ENCODE measurements at places on chromosomes 16 and 17. TPM values are rescaled to one million over a fixed set of nuclear protein-coding genes. Genes with fewer than 3 reads are reported as not detected.

The KCTD13 gene
- 13.0 TPM for total RNA-seq

GRCh38 chr16:794853-795466 lies 5.6 kb downstream of the GNG13 start:
- no peak overlapping the region for H3K4me3 ChIP-seq
- H3K27me3 ChIP-seq, result no peaks in the 10 kb centered on the region
- H3K27ac ChIP-seq, result no peak overlapping the region
- no peak for DNase-seq
- H3K4me1 ChIP-seq, result 0 out of 2 replicates have a peak, but pooled peaks cover under 1% of the 10 kb centered on the region
- H3K36me3 ChIP-seq, result no peaks in the 10 kb centered on the region

DNA sequence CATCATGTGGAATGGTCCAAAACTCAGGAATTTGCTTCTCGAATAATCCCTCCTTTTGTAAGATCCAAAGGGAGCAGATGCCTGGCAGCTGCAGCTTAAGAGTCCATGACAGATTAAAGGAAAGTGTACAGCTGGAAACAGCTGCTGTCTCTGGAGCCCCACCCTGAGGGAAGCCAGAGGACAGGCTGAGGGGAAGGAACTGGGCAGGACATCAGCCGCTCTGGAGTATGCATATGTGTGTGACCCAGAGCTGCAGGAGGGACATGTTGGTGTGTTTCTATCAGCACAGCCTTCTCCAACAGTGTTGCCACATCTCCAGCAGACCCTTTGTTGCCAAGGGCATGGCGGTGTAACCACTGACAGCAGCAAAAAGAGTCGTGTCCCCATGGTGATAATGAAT lies 46.2 kb downstream of the CYB561 start:
- H3K27ac ChIP-seq, result no peak overlapping the region
- no peaks in the 10 kb centered on the region for H3K4me1 ChIP-seq
- H3K36me3 ChIP-seq, result no peaks in the 10 kb centered on the region
- no peak for DNase-seq
- no peaks in the 10 kb centered on the region for H3K27me3 ChIP-seq

The FADS6 gene
- 3.1 TPM for total RNA-seq

The CEP295NL gene
- total RNA-seq, result 1.7 TPM

DNA sequence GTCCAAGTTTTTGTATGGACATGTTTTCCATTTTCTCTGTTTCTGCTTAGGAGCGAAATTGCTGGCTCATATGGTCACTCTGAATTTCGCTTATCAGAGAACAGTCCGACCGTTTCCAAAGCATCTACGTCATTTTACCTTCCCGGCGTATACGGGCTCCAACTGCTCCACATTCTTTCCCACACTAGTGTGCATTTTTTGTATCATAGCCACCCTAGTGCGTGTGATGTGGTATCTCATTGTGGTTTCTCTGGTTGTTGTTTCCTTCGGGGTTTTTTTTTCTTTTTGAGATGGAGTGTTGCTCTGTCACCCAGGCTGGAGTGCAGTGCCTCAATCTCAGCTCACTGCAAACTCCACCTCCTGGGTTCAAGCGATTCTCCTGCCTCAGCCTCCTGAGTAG lies 31.0 kb upstream of the BHLHA9 start:
- H3K4me3 ChIP-seq, result no peak overlapping the region
- no peaks in the 10 kb centered on the region for H3K4me1 ChIP-seq
- no peak overlapping the region for H3K27ac ChIP-seq
- no peaks in the 10 kb centered on the region for H3K27me3 ChIP-seq
- H3K36me3 ChIP-seq, result no peaks in the 10 kb centered on the region

- H3K27me3 ChIP-seq, result no peaks in the 10 kb centered on the region
- DNase-seq, result no peak
- H3K4me1 ChIP-seq, result no peaks in the 10 kb centered on the region
- H3K36me3 ChIP-seq, result no peaks in the 10 kb centered on the region
These were observed 274.9 kb downstream of the HAPSTR1 start for GRCh38 chr16:9366048-9366969.

DNA sequence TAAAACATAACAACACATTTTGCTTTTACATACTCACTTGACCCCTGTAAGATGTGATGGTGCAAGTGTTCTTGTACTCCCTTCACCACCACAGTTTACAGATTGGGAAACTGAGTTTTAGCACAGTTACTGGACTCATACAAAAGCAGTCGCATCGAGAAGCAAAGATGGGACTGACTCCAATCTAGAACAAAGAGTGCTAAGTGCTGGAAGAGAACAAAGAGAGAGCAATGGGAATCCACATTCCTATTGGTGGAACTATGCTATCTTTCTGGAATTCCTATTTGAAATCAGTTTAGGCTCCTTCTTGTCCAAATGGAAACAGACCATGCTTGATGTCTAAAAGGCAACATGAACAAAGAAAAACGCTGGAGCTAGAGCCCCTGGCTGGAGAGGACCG lies 9.1 kb downstream of the TOM1L2 start:
- no peak for DNase-seq
- peaks cover 41% of the 10 kb centered on the region for H3K4me1 ChIP-seq
- H3K36me3 ChIP-seq, result no peaks in the 10 kb centered on the region
- H3K27me3 ChIP-seq, result no peaks in the 10 kb centered on the region

Measured in Caco-2 (cell line).